Stimulated activated CD8-positive, alpha-beta memory T cell treated with anti-CD3 and anti-CD28 coated beads, Interleukin-2, amount 100 ng/mL, for 1 hour (primary cell): ENCODE measurements at places on chromosomes 11 and 22.

GRCh38 chr11:107660066-107660465 lies 51.8 kb downstream of the SLN start:
- DNase-seq = no peak

- peak; percentile 65 for DNase-seq
Measured at GRCh38 chr11:67437082-67437808, at the start of gene PTPRCAP. PTPRCAP (minus strand) TSS chr11:67437682; CDS start chr11:67437619, 63 bp downstream.

- DNase-seq = no peak
Measured at GRCh38 chr11:106496677-106497076, 419.2 kb downstream of the AASDHPPT start.

- no peak for DNase-seq
Measured at GRCh38 chr11:95135155-95135554, 45.5 kb downstream of the ENDOD1 start.

DNA sequence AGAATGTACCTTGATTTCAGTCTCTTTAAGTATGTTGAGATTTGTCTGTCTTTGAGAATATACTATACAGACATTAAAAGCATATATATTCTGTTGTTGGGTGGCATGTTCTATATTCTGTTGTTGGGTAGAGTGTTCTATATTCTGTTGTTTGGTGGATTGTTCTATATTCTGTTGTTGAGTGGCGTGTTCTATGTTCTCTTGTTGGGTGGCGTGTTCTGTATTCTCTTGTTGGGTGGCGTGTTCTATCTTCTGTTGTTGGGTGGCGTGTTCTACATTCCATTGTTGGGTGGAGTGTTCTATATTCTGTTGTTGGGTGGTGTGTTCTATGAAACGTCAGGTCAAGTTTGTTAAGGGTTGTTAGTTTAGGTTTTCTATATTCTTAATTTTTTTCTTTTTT lies 27.1 kb upstream of the CTTN start:
- DNase-seq = no peak

GRCh38 chr11:103327721-103328120 lies 218.5 kb downstream of the DYNC2H1 start:
- DNase-seq = no peak

GRCh38 chr11:69531071-69531716 lies 49.7 kb downstream of the LINC01488 start:
- no peak for DNase-seq

DNA sequence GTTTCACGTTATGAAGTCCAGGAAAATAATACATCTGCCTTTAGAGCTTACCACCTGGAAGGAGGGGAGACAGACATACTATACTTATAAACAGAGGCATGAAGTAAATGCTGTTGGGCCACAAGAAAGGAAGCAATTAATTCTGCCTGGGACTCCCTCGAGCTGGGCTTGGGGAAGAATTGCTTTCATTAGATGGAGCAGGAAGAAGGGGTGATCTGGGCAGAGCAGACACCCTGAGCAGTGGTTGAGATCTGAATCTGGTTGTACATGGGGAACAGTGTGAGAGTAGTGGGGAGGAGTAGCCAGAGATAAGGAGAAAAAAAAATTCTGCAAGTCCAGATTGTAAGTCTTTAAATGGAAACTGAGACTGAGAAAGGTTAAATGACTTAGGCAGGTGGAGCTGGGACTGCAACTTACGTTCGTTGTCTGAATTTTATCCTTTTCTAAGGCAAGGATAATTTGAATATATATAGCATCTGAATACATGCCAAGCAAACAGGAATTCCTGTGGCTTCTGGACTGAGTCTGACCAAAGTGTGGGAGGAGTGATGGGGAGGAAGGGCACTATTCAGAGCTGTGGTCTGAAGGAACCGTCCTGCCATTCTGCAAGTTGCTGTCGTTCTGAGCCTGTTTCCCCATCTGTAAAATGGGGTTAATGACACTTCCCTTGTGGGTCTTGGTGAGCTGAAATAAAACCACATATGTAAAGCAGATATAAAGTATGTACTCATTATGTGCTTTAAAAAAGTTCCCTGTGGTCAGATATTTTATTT lies 7.9 kb downstream of the NCAM1 start:
- no peak for DNase-seq

GRCh38 chr11:98300719-98301118 lies 720.0 kb upstream of the CNTN5 start:
- DNase-seq = no peak

GRCh38 chr11:19672586-19673206 lies 39.9 kb upstream of the NAV2 start:
- DNase-seq = no peak

GRCh38 chr22:37301144-37301830 lies 19.0 kb downstream of the CYTH4 start:
- DNase-seq = no peak

DNA sequence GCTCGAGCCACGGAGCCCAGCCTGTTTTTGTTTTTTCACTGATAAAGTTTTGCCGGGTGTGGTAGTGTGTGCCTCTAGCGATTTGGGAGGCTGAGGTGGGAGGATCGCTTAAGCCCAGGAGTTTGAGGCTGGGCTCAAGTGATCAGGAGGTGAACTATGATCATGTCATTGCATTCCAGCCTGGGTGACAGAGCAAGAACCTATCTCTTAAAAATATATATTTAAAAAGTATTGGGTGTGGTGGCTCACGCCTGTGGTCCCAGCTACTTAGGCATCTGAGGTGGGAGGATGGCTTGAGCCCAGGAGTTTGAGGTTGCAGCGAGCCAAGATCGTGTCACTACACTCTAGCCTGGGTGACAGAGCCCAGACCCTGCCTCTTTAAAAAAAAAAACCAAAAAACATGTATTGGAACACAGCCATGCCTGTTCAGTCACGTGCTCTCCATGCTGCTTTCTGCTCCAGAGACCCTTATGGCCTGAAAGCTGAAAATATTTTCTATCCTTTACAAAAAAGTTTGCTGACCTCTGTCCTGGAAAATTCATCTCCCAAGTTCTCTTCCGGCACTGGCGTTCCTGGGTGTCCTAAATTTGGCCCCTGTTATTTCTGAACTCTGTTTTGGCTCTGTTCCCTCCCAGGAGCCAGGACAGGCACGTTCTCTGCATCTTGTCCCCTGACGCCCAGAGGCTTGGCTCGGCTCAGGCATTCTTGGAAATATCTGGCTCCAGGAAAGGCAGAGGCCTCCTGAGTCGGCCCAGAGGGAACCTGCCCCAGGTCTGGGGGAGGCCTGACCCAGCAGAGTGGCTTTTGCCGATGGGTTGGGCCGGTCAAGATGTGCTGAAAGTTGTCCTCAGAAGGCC lies 61.3 kb upstream of the PPP6R3 start:
- no peak for DNase-seq

DNA sequence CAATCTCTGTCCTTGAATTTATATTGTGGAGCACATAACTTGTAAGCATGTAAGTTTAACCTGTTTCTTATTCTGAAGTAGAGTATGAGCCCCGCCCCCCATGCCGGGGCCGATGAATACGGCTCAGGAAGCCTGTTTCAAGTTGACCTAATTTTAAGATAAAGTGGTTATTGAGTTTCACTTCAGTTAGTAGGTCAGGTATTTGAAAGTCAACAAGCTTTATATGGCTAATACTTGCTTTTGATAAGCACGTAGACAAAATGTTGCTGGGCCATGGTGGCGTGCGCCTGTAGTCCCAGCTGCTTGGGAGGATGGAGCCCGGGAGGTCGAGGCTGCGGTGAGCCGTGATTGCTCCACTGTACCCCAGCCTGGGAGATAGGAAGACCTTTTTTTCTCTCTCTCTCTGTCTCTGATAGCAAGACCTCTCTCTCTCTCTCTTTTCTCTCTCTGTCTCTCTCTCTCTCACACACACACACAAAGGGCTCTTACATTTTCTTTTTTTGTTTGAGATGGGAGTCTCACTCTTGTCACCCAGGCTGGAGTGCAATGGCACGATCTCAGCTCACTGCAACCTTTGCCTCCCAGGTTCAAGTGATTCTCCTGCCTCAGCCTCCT lies 14.4 kb downstream of the YWHAH start:
- no peak for DNase-seq

GRCh38 chr11:43997022-43997660 lies 50.6 kb upstream of the ACCSL start:
- DNase-seq = no peak

DNA sequence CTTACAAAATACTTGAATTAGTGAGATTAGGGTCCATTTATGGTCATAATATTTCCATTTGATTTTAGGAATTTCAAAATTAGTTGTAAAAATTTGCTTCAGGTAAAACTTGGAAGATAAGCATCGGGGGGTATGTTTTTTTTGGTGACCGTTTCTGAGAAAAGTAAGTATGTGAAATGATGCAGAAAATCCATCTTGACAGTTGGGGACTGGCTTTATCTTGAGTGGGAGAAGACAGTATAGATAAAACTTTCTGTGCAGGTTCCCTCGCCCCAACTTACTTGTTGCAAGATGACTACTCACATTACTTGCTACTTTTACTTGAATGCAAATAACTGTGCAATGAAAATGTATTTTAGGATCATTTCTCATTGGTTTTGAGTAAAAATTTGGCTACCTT lies 49.5 kb downstream of the DNAJC24 start:
- no peak for DNase-seq

DNA sequence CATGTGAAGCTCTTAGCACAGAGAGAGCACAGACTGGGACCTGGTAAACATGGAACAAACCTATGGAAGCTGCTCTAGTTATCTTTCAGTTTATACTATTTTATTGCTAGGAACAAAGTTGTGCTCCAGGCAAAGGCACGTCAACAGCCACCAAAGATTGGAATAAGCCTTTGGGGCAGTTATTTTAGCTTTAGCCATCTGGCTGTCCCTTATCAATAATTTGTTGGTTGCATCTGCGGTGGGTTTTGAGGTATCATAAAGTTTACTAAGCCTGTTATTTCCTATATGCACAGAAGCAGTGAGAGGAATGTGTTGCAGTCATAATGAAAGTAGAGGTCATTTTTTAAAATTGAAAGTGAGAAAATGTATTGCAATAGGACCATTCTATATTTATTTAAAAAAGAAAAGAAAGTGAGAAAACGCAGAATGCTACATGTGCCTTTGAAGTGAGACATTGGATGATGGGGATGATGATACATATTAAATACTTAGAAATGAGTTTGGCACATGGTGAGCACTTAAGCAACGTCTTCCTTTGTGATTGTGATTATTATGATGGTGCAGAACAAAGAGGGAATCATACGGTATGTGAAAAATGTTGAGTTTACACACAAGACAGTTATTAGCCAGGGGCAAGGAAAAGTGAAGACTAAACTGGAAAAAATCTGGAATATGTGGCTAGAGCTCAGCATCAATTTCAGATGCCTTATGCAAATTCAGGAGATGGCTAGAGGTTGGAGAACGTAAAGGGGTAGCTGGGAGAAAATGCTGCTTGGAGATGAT lies 58.3 kb downstream of the PRR5L start:
- no peak for DNase-seq
